ENCODE measurements at places on chromosomes 1 and 21.

DNA sequence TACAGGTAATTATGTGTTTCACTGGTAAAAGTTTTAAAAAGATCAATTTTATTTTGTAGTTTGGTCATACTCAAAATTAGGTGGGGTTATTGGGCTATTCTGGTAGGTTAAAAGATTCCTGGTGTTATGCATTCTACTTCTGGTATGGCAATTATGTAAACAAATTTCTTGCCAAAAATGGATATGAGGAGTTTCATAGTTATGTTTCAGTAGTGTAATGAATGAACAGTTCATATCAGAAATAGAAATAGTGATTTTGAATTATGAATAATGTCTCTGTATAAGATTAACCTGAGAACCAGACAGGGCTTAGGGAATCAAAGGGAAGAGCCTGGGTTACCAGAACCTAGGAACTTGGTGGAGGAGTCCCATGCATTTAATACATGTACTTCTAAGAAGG lies 15.9 kb downstream of the ATF6 start:
- no peak for DNase-seq

DNA sequence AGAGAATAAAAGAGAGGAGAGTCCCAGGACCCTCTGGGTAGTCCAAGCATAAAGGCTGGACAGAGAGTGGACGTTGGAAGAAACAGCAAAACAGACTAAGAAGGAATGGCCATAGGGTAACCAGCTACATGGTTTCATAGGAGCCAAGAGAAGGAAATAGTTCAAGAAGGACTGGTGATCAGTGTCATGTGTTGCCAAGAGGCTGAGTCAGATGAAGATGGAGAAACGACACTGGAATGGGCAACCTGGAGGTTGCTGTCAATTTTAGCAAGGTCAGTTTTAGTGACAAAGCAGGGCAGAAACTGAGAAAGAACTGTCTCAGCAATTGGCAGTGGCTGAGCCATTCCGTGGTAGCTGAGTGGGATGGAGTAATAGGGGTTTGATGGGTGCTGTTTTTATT lies 41.4 kb downstream of the HMGB4 start:
- no peak for DNase-seq

GRCh38 chr21:24294171-24294570 lies 1313.1 kb downstream of the MRPL39 start:
- no peak for DNase-seq

GRCh38 chr1:232570007-232570406 lies 59.9 kb downstream of the SIPA1L2 start:
- no peak for DNase-seq

DNA sequence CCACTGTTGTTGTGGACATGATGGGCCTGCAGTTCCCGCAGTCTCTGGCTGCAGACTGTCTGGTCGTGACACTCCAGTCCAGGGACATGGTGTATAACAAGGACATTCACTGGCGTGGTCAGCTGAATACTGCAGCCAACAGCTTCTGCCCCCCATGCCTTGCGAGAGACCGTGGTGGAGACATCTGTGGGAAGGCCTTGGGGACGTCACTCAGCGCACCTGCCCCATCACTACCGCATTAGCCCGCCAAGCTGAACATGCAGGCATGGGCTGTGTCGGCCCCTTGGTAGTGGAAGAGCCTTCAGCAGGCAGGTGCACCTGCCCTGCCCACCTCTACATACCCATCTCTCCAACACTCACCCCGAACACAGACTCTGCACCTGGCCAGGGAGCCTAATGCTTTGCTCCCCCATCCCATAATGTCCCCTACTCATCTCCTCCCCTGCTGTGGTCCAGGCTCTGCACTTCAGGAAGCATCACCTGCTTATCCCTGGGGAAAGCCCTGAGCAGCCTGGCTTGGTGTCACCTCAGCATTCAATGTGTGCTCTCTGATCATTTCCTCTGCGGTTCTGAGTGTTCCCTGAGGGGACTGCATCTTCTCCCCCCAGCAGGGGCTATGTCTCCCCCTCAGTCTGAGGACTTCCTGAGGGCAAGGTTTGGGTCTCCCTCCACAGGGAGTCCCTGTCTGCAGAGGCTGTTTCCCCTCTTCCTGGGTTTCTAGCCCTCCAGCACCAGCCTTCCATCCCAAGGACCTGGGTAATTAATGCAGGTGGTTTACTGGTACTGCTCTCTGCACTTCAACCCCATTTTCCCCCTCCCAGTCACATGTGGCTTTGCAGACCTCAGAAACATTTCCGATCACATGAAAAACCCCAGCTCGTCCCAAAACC lies 3.2 kb downstream of the PGLYRP4 start:
- DNase-seq = no peak

DNA sequence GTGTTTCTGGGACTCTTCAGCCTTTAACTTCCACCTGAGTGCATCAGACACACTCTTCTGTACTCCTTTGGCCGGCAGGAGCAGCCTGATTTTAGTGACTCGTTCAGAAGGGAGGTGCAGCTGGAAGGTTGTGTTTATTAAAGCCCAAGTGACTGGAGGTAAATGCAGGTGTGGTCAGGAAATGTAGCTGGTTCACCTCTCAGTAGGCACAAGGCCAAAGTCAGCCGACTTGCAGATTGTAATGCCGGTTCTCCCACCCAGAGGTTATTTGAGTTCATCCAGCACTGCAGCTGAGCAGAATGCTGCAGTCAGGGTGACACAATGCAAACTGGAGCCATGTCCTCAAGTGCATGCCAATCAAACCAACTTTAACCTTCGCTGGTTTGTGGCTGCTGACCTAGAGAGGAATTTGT lies 91.5 kb downstream of the SPATA46 start:
- DNase-seq = peak; percentile 18

GRCh38 chr1:201982082-201982622 lies 296 bp upstream of the RNPEP start:
- no peak for DNase-seq

- DNase-seq = no peak
Observed at GRCh38 chr1:47417170-47418044, 1.3 kb downstream of the FOXE3 start.

- no peak for DNase-seq
Observed at GRCh38 chr1:47309427-47309826, 4.5 kb downstream of the STIL start.

DNA sequence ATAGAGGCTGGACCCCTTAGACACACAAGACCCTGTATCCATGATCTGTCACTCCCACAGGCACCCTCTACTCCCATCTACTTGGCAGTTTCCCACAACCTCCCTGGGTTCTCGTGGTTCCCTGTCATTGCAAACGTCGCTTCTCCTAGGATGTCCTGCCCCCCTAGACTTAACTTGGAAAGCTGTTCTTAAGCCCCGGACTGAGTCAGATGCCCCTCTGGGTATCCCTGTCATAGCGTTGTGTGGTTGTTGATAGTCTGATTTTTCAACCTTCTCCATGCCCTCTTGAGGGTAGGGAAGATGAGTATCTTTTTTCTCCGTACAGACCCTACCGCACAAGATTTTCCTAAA lies 11.8 kb downstream of the RCC1 start:
- DNase-seq = no peak

GRCh38 chr21:15651172-15651571 lies 78.6 kb upstream of the USP25 start:
- no peak for DNase-seq

DNA sequence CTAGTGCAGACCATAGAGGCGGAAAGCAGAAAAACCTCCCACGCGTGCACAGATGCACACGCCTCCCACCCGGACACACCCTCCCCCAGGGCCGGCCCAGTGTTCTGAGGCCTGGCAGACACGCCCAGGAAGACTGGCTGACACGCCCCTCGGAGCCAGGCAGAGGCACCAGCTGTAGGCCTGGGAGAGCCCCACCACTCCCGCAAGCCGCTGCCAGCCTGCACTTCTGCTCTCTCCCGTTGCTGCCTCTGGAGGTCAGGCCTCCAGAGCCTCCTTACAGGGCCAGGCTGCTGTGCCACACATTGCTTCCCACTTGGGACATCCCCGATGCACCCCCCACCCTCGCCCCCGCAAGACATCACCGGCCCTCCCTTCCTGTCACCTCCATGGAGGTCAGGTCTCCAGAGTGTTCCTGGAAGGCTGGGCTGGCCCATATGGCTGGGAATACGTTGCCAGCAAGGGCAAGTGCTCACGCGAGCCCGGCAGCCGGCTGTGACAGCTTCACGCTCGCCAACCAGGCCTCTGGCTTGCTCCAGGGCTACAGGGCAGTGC lies 40.4 kb downstream of the CASZ1 start:
- peak; percentile 45 for DNase-seq

DNA sequence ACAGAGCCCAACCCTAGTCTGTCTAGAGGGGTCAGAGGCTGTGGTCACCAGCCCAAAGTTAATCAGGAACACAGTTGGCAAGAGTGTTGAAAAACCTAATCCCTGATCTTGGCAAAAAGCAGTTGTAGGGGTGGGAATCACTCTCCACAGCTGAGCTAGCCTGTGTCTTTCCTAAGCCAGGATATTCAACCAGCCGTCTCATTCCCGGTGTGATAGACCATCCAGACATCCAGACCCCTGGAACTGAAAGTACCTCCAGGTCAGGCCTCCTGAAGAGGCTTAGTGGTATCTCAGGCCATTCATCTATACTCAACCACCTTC lies 4.9 kb downstream of the LHX9 start:
- DNase-seq = no peak

GRCh38 chr21:28832013-28832714 lies 160.5 kb downstream of the LTN1 start:
- DNase-seq = peak; percentile 77

GRCh38 chr1:245969283-245969682 lies 537.8 kb downstream of the SMYD3 start:
- peak; percentile 82 for DNase-seq

DNA sequence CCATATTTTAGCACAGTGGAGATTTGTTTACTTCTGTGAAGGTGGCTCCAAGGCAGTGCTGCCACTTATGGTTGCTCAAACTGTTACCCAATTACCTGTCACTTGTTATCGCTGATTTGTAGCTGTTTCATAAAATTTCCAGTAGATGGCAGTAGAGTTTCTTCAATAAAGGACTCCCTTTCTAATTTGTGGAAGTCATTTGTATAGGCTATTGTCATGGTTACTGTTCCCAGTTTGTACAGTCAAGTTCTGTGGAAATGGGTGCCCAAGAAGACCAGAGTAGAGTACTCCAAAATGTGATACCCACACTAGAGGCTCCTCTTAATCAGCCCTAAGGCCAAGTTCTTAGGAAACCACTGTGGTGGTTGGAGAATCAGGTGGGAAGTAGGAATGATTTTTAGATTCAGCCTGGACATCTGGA lies 186.1 kb downstream of the CLEC20A start:
- DNase-seq = peak; percentile 69

DNA sequence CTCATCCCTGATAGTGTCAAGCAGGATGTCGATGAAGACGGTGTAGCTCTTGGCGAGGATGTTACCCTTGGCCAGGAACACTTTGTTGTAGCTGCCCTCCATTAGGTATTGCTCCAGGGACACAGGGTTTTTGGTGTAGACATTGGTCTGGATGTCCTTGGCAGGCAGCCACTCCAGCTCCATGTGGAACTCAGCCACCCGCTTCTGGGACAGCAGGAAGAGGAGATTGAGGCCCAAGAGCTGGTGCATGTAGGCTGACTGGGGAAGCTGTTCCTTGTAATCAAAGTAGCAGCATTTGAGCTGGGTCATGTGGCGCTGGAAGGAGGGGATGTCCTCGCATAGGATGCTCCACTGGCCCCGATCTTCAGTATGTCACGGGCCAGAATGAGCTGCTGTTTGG lies 9.5 kb downstream of the IL6R start:
- DNase-seq = no peak

DNA sequence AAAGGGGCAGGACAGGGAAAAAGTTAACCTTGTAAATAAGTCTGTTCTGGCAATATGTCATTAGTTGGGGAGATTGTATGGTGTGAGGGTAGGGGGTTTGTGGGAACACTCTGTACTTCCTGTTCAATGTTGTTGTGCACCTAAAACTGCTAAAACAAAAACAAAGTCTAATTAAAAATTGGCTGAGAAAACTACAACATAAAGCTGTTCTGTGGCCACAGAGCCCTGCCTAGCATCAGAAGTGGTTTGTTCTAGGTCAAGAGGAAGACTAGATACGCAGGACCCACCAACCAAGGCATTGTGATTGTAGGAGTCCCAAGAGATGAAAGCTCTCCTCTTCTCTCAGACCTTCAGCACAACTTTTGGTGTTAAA lies 81.0 kb upstream of the LRRC8D start:
- DNase-seq = no peak

- DNase-seq = peak; percentile 80
Observed at GRCh38 chr1:84944767-84945486, 51.9 kb upstream of the LPAR3 start.

GRCh38 chr21:45875416-45875760 lies 106.2 kb upstream of the COL6A1 start:
- DNase-seq = no peak

DNA sequence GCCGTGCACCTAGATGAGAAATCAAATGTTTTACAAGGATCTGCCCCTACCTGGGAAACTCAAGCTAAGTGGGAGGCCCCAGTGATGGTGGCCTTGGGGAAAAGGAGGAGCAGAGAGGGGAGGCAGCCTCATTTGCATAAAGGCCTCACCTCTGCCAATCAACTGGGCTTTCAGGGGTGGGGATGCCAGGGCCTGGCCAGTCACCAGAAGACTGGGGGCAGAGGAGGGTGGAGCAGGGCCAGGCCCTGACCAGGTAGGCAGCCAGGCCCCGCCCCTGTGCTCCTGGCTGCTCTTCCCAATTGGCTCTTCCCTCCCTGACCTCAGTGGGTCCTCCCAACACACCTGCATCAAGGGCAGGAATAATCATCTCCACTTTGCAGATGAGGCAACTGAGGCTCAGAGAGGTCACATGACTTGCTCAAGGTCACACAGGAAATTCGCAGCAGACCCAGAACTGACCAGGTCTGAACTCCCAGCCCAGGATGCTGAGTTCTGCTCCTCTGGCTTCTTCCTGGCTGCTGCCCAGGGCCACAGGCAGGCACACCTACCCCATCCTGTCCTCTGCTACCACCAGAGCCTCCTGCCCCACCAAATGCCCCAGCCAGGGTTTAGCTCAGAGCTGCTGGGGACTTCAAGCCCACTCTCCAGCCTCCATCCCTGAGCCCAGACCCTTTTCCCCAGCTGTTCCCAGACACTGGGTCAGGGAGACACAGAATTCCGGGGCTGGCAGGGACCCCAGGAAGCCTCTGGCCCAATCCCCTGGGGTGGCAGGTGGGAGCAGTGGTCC lies 677.9 kb downstream of the MATN1 start:
- no peak for DNase-seq

DNA sequence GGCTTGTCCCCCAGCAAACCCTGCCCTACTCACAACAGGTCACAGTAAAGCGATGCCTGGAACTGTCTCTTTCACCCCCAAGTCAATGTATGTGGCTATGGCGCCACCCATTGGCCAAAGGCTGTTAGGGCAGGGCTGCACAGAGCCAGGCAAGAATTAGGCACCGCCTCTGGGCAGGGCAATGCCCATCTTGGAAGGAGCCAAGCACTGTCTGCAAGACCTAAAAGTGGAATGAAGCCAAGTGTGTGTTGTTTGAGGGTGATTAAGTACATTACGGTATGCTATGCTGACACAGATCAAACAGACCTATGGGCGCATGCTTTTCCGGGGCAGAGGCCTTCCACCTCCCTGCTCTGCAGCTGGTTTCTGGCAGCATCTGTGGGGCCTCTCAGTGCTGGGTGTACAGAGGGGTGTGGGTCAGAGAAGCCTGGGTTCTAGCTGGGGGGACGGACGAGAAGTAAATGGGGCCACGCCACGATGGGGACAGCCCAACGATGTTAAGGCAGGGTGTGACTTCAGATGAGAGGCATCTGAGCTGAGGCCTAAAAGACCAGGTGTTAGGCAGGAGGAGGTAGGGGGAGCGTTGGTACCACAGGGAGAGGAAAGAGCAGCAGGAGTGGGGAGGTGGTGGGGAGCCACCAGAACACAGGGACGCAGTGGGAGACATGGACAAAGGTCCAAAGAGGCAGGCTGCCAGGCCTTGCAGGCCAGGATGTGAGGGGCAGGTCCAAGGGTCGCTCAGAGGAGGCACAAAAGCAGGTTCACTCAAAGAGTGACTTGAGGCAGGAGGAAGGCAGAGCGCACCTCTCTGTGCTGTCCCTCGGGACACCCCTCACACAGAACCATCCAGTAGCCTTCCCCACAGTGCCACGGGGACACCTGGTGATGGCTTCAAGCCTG lies 49.8 kb downstream of the ACOT7 start:
- peak; percentile 93 for DNase-seq

Data from HT1080 (cell line).